ENCODE measurements at places on chromosomes 2 and 18.

DNA sequence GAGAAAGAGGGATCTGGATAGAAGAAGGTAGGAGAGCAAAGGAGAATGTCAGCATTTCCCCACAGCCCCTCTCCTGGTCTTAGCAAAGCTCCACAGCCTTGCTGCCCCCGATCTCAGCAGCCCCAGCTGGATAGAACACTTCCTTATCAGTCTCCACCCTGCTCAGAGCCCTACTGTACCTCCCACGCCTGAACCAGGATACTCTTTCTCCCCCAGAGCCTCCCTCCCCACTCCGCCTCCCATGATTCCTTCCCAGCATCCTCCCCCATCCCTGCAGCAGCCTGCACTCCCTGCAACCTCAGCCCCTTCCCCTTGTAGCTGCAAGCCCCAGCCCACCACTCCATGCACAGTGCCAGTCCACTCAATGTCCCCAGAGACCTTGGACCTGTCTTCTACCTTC lies 25.8 kb downstream of the PLB1 start:
- no peak for DNase-seq

DNA sequence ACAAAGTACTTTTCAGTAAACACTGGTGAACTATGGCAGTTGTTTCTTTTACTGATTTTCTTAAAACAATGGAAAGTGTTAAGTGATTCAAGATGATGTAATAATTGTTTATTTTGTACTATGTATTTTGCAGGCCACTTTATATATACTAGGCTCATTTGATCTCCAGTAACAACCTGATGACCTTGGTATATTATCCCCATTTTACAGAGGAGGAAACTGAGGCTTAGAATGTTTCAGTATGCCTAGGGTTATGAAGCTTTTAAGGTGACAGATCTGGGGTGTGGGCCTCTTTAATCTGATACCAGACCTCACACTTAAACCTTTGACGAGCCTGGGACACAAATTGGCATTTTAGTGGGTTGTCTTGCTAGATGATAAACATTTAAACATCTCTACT lies 63.2 kb downstream of the ITGB1BP1 start:
- no peak for DNase-seq

DNA sequence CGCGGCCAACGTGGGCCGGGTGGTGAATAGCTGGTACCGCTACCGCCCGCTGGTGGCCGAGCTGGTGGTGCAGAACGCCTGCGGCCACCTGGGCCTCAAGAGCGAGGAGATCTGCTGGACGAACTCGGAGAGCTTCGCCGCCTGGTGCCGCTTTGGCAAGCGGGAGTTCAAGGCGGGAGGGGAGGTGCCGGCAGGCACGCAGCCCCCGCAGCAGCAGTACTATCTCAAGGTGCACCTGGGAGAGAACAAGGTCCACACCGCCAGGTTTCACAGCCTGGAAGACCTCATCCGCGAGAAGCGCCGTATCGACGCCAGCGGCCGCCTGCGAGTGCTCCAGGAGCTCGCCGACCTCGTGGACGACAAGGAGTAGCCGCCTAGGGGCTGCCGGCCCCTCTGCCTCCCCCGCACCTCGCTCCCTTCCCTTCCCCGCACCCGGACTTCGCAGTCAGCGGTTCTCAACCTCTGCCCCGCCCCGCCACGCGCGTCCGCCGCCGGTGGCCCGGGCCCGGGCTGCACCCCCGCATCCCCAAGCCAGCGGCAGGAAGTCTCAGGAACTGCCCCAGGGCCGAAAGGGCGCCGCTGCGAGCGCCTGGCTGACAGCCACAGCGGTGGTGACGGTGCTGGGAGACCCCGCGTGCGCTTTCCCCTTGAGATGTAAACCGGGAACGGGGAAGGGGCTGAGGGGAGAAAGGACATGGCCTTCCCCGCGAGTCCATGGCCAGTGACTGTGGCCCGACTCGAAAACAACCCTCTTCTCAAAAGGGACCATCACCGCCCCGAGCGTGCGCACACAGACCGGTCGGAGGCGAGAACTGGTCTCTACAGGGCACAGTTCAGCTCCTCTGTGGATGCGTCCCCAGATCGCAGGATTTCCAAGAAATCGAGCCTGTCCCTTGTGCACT lies 2.2 kb downstream of the LRATD1 start:
- peak; percentile 77 for DNase-seq

DNA sequence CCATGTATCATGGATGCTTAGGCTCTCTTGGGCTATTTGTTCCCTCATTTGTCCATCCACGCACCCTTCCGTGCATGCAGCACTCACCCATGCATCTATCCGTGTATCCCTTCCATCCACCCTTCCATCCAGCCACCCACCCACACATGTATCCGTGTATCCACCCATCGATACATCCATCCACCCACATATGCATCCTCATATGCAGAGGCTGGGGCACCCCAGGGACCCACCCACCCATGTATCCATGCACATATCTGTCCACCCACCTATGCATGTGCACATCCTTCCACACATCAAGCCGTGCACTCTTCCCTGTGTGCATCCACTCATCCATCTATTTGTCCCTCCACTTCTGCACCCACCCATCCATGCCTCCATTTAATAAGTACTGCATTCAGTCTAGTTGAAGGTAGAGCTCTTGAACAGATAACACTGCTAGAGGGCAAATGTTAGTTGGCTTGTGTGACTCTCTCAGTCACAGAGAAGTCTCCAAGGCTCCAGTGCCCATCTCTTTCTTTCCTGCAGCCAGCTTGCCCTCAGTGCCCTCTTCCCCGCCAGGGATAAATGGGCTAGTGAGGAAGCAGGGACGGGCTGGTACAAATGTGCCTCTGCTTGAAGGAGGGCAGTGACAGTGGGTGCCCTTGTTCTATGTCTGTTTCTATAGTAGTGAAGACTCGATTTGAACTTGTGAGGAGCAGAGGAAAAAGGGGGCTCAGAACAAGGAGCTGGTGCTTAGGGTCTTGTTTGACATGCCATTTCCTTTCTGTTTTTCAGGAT lies 61.5 kb downstream of the EMILIN2 start:
- no peak for DNase-seq

GRCh38 chr2:76450024-76450475 lies 739.3 kb upstream of the GCFC2 start:
- peak; percentile 2 for DNase-seq

DNA sequence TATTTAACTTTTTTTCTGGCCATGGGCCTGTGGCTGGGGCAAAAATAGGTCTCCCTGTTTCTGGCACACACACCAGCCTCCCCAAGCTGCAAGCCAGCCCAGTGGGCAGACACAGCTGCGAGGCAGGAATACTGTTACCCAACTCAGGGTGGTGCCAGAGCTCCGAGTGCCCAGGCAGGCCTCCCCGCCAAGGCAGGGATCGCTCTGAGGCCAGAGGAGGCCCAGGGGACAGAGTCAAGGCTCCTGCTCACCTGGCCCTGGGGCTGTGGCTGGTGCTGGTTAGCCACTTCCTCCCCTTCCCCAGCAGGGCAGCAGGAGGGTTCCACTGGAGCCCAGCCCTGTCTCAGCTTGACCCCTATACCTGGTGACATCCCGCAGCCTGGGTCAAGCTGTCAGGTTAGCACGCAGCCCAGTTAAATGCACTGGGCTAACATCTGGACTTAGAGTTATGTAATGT lies 67.1 kb upstream of the EPAS1 start:
- peak; percentile 20 for DNase-seq

DNA sequence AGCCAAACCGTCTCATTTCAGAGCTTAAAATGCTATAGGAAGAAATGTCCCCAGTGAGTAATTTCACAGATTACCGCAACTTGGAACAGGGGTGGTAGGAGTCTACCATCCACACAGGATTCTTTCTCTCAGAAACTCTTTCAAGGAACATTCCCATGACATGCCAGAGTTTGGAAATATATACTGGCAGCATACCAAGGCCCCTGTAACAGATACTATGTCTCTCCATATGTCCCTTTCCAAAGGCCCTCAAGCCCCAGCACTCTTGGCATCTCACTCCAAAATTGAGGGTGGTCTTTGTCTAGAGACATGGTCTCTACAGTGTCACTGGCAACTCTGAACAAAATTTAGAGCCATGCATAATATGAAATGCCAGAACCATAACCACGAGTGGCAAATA lies 11.0 kb downstream of the FIGLA start:
- no peak for DNase-seq

- peak; percentile 64 for DNase-seq
Observed at GRCh38 chr2:65055422-65056214, 598 bp upstream of the CEP68 start.

DNA sequence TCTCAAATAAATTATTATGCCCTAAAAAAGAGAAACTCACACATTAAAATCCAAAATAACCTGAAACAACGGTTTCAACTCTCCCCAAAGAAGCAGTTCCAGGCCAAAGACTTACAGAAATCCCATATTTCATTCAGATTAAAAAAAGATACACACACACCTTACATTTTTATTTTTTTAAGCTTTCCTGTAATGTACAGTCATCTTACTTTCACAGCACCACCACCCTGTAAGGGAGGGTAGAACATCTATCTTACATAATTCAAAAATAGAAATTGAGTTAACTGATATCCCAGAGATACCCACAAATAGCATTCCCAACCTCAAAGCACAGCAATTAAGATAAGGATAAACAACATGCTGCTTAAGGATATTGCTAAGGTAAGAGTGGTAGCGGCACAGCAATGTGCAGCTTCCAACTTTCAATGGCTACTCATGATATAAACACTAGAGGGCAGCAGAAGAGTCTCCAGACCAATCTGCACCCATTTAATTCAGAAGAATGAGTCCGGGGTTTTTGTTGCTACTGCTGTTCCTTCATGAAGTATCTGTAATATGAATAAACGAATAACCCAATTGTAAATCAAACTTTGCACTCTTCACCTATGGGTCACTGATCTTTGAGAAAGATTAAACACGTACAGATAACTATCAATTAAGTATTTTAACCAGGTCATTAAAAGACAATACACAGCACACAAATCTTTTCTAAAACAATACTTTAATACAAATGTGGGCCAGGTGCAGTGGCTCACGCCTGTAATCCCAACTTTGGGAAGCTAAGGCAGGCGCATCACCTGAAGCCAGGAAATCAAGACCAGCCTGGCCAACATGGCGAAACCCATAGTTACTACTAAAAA lies 11.3 kb downstream of the GFPT1 start:
- DNase-seq: no peak

DNA sequence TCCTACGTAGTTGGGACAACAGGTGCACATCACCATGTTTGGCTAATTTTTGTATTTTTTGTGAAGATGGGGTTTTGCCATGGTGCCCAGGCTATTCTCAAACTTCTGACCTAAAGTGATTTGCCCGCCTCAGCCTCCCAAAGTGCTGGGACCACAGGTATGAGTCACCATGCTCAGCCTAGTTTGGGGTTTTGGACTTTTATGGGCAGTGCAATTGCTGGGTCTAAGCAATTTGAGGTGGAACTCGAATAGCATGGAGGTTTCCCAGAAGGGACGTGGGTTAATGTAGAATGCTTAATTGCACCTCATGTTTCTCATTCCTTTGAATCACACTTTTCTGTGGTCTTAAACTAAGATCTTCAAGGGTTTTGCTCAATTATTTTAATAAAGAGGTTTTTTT lies 102.3 kb upstream of the EPHA4 start:
- no peak for DNase-seq

Data from GM20000 (cell line).